ENCODE measurements at places on chromosomes 3 and 15.

GRCh38 chr15:39461536-39462130, 119.2 kb upstream of the THBS1 start:
- DNase-seq: no peak

GRCh38 chr3:16033889-16034687, 140.4 kb upstream of the GALNT15 start:
- no peak for DNase-seq

DNA sequence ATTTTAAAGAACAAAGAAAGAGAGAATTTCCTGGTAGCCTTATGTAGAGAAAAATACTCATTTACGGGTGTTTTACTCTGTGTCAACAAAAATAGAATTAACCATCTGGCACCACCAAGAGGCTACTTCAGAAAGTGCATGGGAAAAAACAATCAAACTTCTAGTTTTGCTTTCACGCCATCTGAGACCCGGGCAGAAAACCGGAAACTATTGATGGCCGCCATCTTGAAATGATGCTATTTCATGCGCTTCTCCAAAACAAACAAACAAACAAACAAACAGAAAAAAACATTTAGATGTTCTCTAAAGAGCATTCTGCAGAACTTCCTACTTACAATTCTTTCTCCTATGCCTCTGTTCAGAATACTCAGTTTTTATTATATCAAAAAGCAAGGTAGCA, 49.4 kb upstream of the SYNPR start:
- DNase-seq: no peak

GRCh38 chr3:113695786-113696645, at the start of gene USF3:
TSS of gene USF3 (minus strand) at chr3:113696642. CDS start at chr3:113674878, 21,764 bp downstream.
- DNase-seq: peak; percentile 67

- no peak for DNase-seq
Measured at GRCh38 chr3:183898028-183898431, 13.3 kb upstream of the PARL start.

DNA sequence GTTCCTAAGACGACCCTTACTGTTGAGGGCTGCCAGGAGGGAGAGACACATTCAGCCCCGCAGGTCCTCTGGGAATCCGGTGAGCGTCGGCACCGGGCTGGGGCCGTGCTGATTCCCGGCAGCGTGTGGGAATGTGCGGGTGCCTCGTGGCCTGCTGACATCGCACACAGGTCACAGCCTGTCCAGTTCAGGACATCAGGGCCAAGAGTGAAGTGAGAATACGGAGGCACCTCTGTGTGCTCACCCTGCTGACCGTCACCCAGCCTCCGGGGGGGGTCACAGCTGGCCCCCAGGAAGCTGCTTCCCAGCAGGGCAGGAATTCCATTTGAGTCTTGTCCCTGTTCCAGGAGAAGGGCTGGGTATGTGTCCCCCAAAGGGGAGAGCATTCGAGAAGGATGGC, 53.6 kb downstream of the PGPEP1L start:
- DNase-seq: no peak

GRCh38 chr3:52400275-52400793, 44.6 kb downstream of the SEMA3G start:
- no peak for DNase-seq

GRCh38 chr3:159910991-159911663, 77.5 kb upstream of the IL12A start:
- DNase-seq: no peak

- DNase-seq: no peak
Measured at GRCh38 chr3:102299125-102299877, 135.5 kb upstream of the ZPLD1 start.

DNA sequence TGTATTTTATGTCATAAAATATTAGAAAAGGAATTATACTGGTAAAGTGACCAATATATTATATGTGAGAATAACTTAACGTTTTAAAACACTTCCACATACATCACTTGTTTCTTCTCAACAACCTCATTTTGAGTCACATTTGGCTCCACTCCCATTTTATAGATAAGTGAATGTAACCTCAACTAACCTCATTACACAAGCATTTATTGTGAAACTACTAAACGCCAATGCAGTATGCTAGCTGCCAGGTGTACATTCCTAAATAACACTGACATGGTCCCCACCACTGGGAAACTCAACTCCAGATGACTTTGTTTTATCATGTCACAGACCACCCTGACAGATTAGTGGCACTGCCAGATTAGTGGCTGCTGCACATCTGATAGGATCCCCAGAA, 249.7 kb upstream of the CNTN4 start:
- no peak for DNase-seq

- DNase-seq: no peak
Measured at GRCh38 chr3:121243208-121243607, 302.6 kb downstream of the POLQ start.

DNA sequence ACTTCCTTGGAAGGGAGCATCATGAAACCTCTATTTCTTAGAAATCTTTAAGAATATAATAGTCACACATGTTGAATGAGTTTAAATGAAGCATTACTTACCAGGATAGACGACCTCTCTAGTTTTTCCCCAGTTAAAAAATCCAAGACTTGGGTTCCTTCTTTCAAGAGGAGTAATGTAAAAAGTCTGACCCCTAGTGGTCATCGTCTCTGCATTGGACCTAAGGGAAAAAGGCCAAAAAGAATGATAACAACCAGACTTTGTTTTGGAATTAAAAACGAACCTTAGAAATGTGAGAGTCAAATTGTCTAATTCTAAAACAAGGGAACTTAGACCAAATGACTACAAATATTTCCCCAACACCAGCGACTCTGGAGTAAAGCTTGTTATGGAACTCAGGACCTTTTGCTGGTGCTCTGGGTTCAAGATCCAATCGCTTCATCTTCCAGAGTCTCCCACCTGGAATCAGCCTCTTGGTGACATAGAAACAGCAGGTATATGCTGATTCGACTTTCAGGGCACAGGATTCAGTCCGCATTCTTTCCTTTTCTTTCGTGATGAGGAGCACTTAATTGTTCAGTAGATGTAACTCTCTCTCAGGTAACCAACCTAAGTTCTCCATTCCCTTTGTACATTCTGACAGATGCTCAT, 214.8 kb upstream of the TPRG1 start:
- DNase-seq: no peak

All from stimulated activated CD8-positive, alpha-beta memory T cell treated with anti-CD3 and anti-CD28 coated beads, Interleukin-2, amount 100 ng/mL, for 48 hours (primary cell).